Stimulated activated CD8-positive, alpha-beta memory T cell treated with anti-CD3 and anti-CD28 coated beads, Interleukin-4, amount 100 ng/mL, for 1 hour (primary cell): ENCODE measurements at places on chromosomes 6 and 20.

- no peak for DNase-seq
Measured at GRCh38 chr6:154508573-154509375, 1.7 kb downstream of the CNKSR3 start.

- no peak for DNase-seq
Measured at GRCh38 chr6:10585209-10585845, 64.2 kb downstream of the GCNT2 start.

GRCh38 chr6:90028066-90028778, 134.0 kb downstream of the GJA10 start:
- no peak for DNase-seq

DNA sequence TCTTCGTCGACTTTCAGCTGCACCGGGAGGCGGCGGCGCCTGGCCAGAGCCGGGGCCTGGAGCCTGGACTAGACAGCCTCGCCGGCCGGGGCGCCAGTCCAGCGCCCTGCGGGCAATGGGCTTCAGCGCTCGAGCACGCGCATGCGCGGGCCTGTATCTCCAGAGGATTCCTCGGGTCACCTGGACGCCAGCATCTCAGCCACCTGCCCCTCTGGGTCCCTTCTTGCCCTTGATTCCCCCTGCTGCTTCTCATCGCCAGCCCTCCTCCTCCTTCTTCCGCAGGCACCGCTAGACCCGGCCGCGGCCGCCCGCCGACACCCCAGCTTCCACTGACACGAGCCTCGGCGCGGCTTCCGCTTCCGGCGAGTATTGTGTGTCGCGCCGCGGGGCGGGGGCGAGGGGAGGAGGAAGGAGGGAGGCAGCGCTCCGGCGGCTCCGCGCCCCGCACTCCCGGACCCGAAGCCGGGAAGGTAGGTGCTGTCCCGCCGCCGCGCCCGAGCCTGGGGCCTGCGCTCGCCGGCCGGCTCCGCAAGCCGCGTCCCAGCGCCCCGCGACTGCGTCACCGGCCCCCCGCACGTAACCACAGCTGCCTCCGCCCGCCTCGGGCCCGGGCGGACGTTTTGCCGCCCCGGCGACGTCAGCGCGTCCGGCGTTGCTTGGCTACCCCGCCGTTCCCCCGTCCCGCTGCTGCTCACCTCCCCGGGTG, at the start of gene TRIM39:
Gene TRIM39 (plus strand): TSS at position 402 of the 706 bp plus-strand sequence. CDS start 2,391 bp downstream, outside the sequence.
- DNase-seq = peak; percentile 72

- no peak for DNase-seq
Measured at GRCh38 chr20:47984437-47984836, 199.2 kb upstream of the SULF2 start.

GRCh38 chr6:122476131-122476530, 4.5 kb upstream of the SERINC1 start:
- DNase-seq = no peak

DNA sequence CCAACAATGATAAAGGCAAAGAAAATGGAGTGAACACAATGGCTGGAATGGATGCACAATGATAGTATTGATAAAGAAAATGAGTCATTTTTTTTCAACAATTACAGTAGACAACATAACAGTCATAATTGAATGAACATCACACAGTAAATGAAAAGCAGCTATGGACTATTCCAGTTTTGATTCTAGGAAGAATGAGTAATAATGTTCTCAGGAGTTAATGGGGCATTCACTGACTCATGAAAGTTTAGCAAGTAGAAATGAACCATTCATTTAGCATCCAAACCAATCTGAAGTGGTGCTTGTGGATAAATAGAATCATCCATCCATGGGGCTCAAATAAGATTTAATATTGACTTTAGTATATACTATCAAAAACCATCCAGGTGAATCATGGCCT, 1029.5 kb upstream of the GJE1 start:
- DNase-seq = no peak

DNA sequence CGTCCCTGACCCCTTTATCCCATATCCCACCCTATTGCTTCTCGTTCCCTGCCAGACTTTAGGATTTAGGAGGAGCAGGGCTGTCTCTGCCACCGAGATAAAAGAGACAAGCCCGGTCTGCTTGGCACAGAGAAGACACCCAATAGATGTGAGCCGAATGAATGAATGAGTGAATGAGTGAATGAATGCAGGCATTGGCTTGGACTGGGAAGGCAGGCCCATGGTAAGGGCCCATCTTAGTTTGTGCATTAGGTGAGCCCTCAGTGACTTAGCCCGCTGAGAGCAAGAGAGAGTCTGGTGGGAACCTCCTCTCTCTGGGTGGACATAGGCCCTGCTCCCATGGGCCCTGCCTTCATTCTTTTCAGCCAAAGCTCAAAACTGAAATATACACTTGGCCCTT, 879 bp upstream of the BPIFB6 start:
- no peak for DNase-seq

GRCh38 chr20:15476186-15476585, 1097.1 kb downstream of the KIF16B start:
- DNase-seq = no peak

DNA sequence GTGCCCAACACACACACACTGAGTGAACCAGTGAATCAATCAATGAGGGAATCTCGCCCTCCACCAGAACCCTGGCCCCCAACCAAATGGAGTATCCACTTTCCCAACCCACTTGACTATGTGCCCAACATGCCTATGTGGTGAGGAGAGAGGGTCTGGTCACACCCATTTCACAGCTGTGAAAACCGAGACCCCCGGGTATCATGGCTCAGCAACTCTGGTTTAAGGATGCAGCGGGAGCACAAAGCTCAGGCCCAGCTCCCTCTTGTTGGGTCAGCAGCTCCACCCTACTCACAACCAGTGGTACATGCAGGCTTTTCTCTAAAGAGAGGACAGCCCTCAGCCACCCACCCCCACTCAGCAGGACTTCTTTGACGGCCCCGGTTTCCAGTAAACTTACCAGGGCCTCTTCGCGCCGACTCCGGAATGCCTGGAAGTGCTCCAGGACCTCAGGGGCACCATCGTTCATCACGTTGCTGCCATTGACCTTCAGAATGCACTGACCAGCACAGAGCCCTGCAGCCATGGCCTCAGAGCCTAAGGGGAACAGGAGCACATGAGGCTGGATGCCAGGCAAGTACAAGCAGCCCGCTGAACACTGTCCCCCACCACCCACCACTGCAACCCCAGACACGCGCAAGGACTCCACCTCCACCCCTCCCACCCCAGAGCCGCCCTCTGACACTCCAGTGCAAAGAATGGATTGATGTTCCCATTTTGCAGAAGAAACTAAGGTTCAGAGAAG, 174.7 kb downstream of the PREX1 start:
- no peak for DNase-seq

DNA sequence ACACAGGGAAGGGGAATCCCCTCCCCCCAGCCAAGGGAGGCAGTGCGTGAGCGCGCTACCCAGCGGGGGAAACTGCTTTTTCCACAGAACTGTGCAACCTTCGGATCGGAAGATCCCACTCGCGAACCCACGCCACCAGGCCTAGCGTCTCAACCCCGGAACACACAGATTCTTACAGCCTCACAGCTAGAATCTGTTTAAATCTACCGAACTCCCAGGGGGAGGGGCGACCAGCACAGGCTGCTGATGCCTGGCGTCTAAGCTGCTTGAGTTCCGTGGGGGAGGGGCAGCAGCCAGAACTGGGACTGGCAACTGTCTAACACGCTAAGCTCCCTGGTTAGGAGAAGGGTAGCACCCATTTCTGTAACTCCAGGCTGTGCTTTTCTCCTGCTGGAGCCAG, 217.3 kb upstream of the TENT5A start:
- no peak for DNase-seq

DNA sequence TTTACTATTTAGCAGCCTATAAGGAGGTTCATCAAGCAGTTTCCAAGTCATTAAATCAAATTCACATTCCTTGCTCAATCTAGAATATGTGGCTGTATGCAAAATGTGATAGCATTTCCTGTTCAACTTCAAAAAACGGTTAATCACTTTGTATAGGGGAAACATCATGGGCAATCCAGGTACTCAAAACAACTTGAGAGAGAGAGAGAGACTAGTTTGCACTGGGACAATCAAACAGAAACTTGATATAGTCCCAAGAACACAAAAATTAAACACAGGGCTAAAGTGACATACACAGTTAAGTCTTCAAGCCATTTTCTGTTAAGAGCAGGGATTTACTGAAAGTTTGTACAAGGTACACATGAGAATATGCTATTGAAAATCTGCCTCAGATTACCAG, 7.4 kb downstream of the CPNE1 start:
- DNase-seq = no peak
